Eye (tissue), 1 donor: ENCODE measurements at places on chromosomes 3 and 15.
A peak's percentile ranks its signal among the peaks of the same experiment; 100 is the strongest.

- peak; percentile 60 for DNase-seq
Observed at GRCh38 chr3:194730365-194730764, 44.7 kb downstream of the FAM43A start.

GRCh38 chr3:102229062-102229655 is 205.7 kb upstream of the ZPLD1 start:
- peak; percentile 95 for DNase-seq

DNA sequence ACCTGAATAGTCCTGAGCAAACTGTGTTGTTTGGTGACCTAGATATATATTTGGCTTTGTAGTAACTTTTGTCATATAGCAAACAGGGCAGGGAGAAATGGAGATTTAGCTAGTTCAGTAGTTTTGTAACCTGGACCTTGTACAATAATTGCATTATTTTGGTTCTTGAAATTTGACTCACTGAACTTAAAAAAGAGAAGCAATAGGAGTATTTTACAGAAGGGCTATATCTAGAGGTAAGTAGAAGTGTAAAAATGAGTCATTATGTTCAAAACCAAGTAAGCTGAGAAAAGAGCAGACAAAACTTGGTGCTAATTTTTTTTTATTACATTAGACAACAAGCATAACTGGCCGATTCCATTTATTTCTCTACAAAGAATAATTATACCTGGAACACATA is 505.4 kb downstream of the ZIC1 start:
- DNase-seq: no peak

- DNase-seq: peak; percentile 21
Observed at GRCh38 chr3:52714335-52715302, 8.7 kb downstream of the SPCS1 start.

GRCh38 chr15:62653122-62653521 is 389.4 kb upstream of the TPM1 start:
- no peak for DNase-seq

DNA sequence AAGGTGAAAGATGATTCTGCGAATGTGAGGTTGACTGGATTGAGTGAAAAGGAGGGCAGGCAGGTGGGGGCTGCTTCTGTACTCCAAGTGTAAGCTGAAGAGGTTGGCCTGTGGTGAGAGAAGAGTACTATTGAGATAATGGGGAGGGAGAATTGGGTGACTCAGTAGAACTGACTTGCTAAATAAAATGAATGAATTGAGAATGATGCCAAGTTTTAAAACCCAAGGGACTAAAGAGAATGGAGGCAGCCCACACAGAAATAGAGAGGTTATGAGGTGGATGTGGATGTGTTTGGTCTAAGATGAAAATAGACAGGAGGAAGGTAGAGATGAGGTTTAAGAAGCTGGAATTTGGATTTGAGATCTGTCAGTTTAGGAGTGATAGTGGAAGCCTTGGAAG is 5.9 kb downstream of the MME start:
- DNase-seq: no peak

DNA sequence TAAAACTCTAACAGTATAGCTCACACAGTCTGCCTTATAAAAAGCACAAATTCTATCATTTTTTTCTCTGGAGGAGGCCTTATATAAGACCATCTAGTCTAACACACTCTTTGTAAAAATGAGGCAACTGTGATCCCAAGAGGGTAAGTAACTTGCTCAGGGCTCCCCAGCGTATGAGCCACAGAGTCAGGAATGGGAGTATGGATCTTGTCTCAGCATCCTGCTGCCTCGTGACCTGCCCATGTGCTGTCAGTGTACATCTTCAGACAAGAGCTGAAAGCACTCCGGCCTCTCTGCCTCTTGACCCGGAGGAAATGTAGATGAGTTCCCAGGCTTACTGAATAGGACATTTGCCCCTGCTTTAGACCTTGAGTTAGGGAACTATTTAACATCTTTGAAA is 28.4 kb upstream of the MEF2A start:
- peak; percentile 31 for DNase-seq

- no peak for DNase-seq
Observed at GRCh38 chr15:37898362-37898761, 36.1 kb upstream of the TMCO5A start.

DNA sequence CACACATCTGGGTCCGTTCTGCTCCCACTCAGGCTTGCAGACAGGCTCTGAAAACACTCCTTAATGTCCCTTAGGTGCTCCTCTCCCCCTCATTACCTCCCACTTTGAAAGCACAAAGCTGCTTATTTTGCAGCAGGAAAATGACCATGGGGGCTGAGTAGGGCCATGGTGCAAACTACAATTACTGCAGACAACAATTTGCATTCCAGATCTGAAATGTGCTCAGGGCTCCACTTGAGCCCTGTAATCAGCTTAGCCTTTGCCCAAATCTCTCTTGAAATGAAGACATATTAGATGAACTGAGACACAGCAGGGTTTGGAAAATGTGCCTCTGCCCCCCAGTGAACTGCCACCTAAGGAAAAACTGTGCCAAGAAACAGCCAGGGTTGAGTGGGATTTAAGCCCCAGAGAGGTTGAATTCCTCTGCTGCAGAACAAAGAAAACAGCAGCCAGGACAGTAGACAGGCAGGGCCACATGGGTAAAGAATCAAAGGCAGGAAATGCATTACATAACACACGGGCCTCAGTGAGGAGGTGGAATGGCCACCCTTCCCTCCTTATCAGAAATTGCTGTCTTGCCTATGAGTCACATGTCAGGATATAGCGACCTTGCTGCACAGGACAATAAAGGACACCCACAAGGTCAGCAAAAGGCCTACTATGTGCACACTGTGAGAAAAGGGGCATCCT is 126.8 kb upstream of the ARHGEF3 start:
- DNase-seq: no peak

- DNase-seq: peak; percentile 60
Observed at GRCh38 chr3:171838218-171838720, 4.9 kb upstream of the TMEM212 start.

- DNase-seq: no peak
Observed at GRCh38 chr15:69576948-69577351, 124.3 kb downstream of the RPLP1 start.

DNA sequence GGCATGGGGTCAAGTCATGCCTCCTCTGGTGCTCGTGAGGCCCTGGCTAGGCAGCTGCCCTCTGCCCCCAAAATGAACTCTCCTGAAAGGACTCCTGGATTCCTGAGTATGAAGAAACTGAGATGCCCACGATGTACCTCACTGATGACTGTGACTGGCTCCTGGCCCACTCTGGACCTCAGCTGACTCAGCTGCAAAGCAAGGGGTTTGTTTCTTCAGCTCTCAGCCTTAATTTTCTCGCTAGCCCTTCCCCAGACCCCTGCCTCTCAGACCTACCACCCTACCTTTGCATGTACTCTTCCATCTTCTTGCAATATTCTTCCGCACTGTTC is 5.2 kb upstream of the GNAI2 start:
- DNase-seq: no peak

DNA sequence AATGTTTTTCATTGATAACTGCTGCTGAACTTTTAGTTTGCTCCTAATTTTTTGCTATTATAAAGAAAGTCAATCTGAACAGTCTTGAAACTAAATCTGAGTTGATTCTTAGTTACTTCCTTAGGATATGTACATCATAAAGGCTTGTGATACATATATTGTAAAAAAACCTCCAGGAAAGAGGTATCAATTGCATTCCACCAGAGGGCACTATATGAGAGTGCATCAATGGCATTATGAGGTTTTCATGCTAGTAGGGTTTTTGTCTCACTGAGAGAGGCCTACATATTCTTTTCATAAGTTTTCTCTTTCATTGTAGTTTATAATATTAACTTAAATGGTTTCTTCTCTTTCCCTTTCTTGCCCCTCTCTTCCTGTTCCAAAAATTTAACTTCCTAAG is 46.9 kb downstream of the PIK3R4 start:
- peak; percentile 9 for DNase-seq

- DNase-seq: no peak
Observed at GRCh38 chr15:92631721-92632120, 23.9 kb downstream of the FAM174B start.

GRCh38 chr3:45024542-45025255 is 1.4 kb upstream of the CLEC3B start:
- no peak for DNase-seq

- no peak for DNase-seq
Observed at GRCh38 chr3:108183971-108184370, 38.3 kb downstream of the IFT57 start.

DNA sequence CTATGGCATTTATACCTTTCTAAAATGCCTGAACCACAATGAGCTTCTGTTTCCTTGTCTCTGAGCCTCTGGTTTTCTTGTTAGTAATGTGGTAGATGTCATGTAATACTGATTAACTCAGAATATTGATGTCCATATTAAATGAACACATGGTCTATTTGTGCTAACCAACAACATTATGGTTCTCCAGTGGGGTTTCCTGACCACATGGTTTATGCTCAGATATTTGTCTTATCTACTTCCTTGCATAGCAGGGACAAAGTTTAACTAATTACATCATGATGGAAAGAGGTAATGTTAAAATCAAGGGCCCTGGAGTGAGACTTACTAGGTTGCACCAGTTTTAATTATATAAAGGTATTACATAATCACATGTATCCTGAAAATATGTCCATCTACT is 62.6 kb upstream of the SCN10A start:
- no peak for DNase-seq

DNA sequence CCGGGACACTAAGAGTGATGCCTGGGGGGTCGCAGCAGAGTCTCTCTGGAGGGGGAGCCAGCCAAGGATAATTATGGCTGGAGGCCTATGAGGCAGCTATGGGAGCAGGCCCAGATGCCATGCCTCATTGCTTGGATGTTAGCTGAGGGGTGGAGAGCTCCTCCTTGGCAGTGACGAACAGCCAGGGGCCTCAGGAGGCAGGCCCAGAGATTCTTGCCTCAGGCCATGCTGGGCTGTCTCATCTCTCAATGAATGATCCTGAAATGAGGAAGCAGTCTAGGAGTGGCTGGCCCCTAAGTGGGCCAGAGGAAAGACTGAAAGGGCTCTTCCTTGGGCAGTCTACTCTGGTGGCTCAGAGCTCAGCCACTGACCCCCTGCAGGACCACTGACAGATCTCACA is 21.3 kb downstream of the KIF9 start:
- no peak for DNase-seq

GRCh38 chr3:146473726-146474125 is 4.4 kb upstream of the PLSCR2 start:
- no peak for DNase-seq

DNA sequence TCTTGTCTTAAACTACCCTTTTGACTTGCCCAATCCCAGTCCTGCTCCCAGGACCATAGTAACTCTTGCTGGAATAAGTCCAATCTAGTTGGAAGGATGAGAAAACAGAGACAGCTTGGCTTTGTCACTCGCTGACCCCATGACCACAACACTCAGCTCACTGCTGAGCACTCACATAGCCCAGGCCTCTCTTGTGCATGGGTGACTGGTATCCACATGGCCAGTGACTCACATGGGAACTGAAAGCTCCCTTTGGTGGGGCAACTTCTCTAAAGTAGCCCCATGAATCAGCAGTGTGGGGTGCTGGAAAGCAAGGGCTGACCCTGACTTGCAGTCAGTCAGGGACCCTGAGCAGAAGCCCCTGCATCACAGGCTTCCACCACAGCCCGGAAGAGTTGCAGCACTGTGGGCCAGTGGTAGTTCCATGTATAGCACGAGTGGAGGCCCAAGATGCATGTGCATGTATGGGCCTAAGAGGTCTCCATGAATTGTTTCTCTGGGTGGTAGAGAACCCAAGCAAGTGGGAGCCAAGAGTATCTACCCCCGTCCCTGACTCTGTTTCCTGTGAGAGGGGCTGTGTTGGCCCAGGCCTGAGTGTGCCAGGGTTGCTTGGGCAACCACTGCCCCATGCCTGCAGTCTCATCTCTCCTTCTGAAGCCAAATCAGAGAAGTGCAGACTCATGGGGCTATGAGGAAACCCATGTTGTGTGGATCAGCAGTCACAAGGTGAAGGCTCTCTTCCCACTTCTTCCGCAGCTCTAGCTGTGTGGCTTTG is 62.1 kb upstream of the XCR1 start:
- no peak for DNase-seq

- no peak for DNase-seq
Observed at GRCh38 chr15:100111125-100112060, 230.4 kb downstream of the ADAMTS17 start.

GRCh38 chr15:61034678-61035291 is 194.3 kb downstream of the RORA start:
- peak; percentile 36 for DNase-seq

- no peak for DNase-seq
Observed at GRCh38 chr3:63979093-63979885, 44.0 kb downstream of the PSMD6 start.

DNA sequence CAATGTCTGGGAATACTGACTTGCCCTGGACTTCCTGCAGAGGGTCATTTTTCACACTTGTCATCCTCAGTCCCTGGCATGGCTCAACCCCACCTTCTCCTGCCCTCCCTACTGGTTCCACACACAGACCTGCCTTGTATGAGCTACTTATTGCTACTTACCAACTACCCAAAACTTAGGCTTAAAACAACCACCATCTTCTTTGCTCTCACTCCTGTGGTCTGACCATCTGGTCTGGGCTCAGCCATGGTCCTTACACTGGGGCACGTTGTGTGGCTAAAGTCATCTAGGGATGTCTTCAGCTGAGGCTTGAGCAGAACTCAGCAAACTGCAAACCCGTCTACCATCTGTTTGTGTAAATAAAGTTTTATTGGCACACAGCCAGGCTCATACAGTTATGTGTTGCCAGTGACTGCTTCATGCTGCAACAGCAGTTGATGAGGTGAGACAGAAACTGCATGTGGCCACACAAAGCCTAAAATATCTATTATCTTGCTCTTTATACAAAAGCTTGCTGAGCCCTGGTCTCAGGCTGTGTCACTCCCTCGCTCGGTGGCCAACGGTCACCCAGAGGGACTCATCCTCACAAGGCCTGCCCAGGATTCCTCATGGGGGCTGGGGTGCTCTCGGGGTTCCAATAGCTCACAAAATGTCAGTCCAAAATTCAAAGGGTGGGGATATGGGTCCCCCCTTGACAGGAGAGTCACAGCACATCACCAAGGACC is 43.5 kb downstream of the KLF15 start:
- no peak for DNase-seq

GRCh38 chr3:11636394-11636770 is 7.3 kb downstream of the VGLL4 start:
- DNase-seq: no peak
